ENCODE measurements at places on chromosomes 11 and 22.

DNA sequence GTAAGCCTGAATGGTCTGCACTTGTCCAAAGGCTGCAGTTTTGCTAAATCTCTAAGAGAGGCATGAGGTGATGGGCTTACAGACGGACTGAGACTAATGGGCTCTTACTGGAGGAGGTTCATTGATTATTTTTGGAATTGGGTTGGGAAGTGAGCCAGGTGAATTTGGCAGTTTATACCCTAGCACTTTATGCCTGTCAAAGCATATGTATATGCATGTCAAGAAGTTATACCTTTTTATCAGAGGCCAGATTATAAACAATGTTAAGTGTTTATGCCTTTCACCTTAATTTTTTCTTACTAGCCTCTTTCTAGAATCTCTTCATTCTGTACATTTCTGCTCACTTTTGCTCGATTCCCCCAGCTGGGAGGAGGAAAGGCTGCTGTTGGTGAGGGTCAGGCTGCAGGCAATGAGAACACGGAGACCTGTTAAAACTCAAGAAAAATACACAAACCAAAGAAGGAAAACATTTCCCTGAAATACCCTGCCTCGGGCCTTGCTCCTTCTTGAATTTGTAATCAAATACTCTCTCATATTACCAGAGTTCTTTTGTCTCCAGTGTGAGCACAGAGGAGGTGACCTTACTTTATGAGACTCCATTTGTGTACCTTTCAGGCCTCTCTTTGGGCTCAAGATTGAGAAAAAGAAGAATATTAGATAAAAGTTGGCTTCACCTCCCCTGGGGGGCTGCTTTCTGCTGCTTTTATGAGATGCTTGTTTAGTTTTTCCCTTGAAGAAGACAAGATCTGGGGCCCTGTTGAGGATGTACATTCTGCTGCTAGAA is 19.6 kb downstream of the NAT10 start:
- DNase-seq = no peak

DNA sequence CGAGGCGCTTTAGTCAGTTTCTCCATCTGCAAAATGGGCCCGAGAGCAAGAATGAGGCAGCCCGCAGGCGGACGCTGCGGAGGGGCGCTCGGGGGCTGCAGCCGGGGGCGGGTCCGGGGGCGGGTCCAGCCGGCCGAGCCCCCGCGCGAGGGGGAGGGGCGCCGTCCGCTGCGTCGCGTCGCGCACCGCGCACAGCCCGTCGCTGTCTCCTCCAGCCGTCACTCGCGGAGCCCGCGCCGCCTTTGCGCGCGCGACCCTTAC is 282 bp downstream of the PC start:
- no peak for DNase-seq

DNA sequence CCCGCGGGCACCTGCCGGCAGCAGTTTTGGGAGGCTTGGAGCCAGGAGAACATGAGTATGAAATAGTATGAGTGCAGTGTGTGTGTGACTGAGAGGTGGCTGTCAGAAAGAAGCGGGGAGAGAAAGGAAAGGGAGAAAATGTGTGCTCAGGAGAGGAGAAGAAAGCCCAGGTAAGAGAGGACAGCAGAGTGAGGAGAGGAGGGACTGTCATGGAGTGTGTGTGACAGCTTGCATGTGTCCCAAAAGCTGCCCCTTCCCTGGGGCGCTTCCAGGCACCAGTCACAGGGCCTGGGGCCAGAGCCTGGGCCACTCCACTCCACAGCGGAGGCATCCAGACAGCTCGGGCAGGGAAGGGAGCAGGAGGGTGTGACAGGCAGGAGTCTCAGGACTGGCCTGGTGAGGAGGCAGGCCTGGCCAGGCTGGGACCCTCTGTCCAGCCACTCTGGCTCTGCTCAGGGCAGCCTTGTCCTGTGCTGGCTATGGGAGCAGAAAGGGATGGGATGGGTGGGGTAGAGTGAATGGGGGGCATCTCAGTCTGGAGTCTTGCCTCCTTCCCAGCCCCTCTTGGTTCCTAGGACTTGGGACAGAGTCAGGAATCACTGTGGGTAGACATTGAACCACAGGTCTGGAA is 949 bp downstream of the MMP11 start:
- no peak for DNase-seq

GRCh38 chr11:57219021-57219627 is 17.9 kb downstream of the APLNR start:
- DNase-seq = no peak

GRCh38 chr22:46517255-46517761 is 20.1 kb downstream of the CELSR1 start:
- DNase-seq = no peak

- no peak for DNase-seq
Observed at GRCh38 chr11:13966013-13966412, 3.5 kb downstream of the SPON1 start.

DNA sequence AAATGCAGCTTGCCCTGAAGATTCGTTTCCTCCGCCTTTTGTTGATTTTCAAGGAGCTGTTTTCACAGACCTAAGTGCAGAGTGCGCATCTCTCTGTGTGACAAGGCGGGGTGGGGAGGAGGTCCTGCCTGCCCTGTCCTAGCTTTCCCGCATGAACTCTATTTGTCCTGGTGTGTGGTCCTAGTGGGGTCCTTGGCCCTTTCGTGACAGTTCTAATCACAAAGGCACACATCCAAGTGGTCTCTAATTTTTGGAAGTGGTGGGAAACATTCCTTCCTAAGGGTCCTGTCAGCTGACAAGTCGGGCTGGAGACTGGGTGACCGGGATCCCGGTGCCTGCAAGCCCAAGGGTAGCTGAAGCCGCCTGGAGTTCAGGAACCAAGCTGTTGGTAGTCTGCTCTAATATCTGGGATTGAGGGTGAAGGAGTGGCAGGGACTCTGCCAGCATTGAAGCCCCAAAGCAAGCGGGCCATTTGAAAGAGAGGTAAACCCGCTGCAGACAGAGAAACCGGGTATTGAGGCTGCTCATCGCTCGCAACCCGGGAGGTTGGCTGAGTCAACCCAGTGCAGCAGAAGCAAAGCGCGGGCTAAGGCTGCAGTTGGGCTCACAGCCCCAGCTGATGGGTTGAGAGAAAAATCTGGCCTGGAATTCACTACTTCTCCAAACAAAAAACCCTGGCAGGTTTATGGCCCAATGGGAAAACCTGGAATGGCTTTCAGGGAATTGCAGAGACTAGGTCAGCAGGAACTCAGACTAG is 28.1 kb upstream of the FBXO3 start:
- DNase-seq = no peak

- no peak for DNase-seq
Observed at GRCh38 chr11:11294551-11294855, 58.5 kb downstream of the CSNK2A3 start.

GRCh38 chr11:8698917-8699441 is 16.4 kb downstream of the RPL27A start:
- no peak for DNase-seq

GRCh38 chr11:47620836-47621378 is 21.5 kb downstream of the MTCH2 start:
- DNase-seq = no peak

DNA sequence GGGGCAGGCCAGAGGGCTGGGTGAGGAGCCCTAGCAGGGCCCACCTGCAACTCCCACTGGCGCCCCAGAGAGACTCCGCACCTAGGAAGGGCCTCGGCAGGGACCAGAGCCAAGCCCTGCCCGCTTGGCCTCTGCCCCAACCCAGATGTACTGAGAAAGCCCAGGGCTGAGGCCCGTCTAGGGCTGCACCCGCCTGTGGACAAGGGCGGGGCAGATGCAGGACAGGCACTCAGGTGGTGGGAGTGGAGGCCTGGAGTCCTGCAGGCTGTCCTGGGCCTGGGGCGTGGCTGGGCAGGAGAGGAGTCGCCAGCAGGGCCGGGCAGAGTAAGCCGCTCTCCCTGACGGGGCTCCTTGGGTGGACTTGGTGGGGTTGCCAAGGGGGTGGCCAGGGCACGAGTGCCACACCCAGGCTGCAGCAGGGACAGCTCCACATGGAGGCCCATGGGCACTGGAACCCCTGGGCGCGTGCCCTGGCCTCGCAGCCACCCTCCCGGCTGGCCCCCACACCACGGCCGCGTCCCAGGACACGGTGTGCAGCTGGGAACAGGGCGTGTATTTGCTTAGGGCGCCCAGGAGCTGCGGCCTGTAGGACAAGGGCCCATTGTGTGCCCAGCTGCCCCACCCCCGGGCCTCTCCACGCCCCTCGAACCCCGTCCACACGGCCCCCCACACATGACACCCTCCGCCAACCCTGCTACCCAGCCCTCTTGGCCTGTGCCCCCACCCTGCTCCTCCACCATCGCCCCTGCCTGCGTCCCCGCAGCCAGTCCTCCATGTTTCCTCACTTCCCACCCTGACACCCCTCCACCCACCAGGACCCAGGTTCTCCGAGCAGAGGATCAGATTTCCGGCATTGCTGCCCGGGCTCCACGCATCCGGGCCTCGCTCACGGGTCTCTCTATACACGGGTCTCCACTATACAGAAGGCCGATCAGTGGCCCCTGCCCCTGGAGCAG is 11.3 kb upstream of the PIM3 start:
- DNase-seq = no peak

DNA sequence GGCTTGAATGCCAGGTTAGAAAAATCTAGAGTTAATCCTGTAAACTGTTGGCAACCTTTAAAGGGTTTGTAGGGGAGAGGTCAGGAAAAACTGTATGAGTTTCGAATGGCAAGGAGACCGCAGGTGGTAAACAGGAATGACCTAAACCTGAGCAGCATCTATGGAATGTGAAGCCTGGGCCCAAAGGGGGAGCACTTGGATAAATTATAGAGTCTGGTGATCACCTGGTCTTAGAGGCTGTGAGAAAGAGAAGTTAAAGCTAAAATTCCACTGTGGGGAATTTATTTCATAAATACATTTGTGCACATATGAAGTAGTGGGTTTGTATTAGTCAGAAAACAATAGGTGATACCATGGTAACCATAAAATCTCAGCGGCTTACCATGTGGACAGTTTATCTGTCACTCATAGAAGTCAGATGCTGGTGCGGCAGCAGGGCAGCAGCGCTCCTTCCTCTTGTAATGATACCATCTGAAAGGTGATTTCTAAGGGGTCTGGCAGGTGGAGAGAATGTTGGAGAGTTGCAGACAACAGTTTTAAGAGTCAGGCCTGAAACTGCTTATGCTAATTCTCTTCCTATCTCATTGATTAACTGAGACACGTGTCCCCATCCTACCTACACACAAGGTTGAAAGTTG is 1104.4 kb upstream of the CCDC90B start:
- DNase-seq = no peak

DNA sequence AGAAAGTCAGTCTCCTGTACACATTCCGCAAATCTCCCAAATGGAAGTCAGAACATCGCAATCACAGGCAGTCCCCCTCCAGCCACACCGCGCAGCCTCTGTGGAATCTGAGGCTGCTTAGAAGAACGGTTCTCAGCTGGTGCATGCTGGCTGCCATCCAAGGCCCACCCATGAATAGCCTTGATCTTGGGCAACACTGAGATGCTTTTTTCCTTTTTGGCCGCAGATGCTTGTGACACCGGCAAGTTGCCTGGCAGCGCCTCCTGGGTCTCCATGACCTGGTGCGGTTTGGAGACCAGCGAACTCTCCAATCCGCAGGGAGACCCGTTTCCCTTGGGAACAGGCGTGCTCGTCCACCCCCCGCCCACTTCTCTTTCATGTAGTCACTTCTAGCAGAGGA is 26.3 kb upstream of the PHF21B start:
- no peak for DNase-seq

GRCh38 chr11:45332276-45332934 is 46.3 kb upstream of the SYT13 start:
- DNase-seq = no peak

DNA sequence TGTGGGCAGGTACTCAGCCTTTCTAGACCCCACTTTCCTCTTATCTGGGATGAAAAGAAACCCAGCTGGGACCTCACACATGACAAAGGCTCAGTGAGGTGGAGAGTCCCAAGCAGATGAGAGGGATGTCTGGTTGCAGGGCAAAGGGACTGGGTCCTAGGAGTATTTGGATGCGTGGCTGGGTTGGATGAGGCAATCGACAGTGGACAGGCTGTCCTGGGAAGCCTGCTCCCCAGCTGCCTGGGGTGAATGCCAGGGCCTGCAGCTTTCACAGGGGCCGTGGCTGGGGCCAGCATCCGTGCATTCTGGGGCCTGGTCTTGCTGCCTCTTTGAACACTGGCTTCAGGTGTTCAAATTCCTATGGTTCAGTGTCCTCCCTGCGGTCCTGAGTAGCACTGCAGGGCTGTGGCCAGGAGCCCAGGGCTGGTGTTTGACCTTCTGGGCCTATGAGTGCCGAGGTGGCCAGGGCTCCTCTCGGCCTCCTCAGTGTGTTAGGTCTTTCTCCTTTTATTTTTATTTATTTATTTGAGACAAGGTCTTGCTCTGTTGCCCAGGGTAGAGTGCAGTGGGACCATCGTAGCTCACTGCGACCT is 65.3 kb downstream of the MCM5 start:
- no peak for DNase-seq

DNA sequence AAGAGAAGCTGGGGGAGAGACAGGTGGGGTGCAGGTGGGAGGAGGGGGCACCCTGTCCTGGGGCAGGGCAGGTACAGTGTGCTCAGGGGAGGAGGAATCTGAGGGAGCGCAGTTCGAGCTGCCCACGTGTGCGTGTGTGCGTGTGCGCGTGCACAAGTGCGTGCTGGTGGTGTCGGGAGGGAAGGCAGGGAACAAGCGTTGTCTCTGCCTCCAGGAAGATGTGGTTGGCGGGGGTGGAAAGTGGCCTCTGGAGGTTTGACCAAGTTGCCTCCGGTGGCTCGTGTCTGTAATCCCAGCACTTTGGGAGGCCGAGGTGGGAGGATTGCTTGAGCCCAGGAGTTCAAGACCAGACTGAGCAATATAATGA is 49.9 kb upstream of the THY1 start:
- DNase-seq = no peak

- DNase-seq = no peak
Observed at GRCh38 chr22:27867085-27867952, 51.7 kb downstream of the PITPNB start.

DNA sequence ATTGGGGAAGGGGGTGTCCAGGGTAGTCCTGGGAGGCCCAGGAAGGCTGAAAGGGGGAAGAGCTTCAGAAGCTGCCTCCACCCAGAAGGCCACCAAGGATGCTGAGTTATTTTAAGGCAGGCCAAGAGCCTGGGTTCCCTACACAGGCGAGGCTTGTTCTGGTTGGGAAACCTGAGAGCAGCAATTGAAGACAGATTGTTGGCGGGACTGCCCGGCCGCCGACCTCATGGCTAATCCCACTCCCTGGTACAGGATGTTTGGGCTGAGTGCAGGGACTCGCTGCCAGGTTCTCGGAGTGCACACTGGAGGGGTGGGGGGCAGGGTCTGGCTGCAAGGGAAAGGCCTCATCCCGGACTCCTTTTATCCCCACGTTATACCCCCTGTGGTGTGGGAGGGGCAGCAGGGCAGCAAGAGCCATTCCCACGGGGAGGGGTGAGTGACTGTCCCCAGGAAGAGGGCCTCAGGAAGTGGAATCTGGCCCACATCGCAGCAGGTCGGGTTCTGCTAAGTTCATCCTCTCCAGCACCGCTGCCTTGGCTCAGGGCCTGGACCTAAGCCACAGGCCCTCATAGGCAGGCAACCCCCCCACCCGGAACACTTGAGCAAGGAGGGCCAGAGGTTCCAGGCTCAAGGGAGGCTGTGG is 43.6 kb upstream of the PRR5 start:
- no peak for DNase-seq
